ENCODE measurements at places on chromosomes 3 and 15. TPM values are rescaled to one million over a fixed set of nuclear protein-coding genes. Genes with fewer than 3 reads are reported as not detected.

The DNAH12 gene
- 0.39 TPM for total RNA-seq

The FGF7 gene
- 0.12 TPM for total RNA-seq

The GRIP2 gene
- not detected for total RNA-seq

The TMC3 gene
- not detected for total RNA-seq

The CD86 gene
- total RNA-seq, result 37.6 TPM

The ACTC1 gene
- total RNA-seq, result not detected

The GRAMD2A gene
- total RNA-seq, result not detected

The SPESP1 gene
- total RNA-seq, result 1.1 TPM

The ALDH1A2 gene
- not detected for total RNA-seq

The STRIT1 gene
- total RNA-seq, result not detected

The WDR72 gene
- total RNA-seq, result not detected

The ROBO2 gene
- total RNA-seq, result not detected

The SLC38A3 gene
- not detected for total RNA-seq

The ATP1B3 gene
- 23.9 TPM for total RNA-seq

The RBMS3 gene
- total RNA-seq, result not detected

The ONECUT1 gene
- total RNA-seq, result not detected

The B4GALT4 gene
- 21.9 TPM for total RNA-seq

The ERICH6 gene
- not detected for total RNA-seq

The GOLGA6A gene
- total RNA-seq, result 1.0 TPM

The SYNPR gene
- total RNA-seq, result not detected

The COL6A6 gene
- not detected for total RNA-seq

The PML gene
- total RNA-seq, result 66.3 TPM

The TGM4 gene
- total RNA-seq, result not detected

The TRIM59 gene
- total RNA-seq, result 22.0 TPM

The SCN5A gene
- 0.20 TPM for total RNA-seq

The ACTRT3 gene
- 0.37 TPM for total RNA-seq
